Stimulated activated CD4-positive, alpha-beta T cell treated with anti-CD3 and anti-CD28 coated beads, Interleukin-1b, Interleukin-23, amount 100 ng/mL, for 1 hour (primary cell): ENCODE measurements at places on chromosomes 7 and 10.

DNA sequence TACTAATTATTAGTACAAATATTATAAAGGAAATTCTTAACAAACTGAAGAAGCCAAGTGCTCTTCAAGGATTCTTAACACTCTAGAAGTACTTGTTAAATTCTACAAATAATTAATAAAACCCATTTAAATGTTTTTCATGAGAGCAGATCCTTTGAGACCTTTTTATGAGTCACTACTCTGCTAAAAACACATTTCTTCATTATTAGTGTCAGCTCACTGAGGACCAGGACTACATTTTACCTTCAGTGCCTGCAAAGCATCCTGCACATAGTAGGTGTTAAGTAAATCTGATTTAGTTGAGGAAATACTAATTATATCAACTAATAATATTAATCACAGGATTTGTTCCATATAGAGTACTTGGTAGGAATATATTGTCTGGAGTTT is 273.6 kb downstream of the PHTF2 start:
- DNase-seq: no peak

DNA sequence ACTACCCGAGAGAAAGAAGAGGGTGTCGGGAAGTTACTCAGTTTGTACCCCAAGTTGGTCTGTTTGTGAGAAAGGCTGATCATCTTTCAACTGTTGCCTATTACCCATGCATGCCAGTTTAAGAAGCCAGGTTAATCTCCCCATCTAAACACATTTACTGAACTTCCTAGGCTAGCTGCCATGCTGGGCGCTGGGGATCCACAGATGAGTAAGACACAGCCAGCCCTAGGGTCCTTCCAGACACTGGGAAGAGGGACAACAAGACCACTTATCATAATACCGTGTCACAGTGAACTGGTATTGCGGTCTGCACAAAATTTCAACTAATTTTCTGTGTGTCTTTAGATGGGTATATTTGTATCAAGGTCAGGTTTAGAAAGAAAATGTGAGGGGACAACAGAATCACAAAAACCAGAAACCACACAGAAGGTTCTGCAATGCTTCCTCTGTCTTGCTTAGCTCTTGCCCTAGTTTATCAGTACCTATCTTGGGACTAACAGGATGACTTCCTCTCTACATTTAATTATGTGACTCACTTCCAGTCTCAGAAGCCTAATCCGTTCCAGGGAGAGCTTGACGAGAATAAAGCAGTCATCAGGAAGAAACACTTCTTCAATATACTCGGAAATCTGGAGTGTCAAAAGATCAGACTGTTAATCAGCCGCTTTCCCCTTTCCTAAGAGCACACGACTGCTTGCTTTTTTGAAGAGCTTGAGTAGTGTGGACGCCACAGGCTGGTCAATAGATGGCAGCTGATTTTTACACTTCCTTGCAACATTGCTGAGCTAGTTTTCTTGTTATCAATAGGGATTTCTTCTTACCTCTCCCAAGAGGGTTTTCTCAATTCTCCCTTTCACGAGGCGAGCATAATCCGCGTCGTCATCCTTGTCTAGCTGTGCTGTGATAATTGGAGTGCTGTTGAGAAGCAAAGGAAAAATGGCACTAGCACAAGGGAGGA is 45.7 kb downstream of the POLR3A start:
- DNase-seq: no peak

DNA sequence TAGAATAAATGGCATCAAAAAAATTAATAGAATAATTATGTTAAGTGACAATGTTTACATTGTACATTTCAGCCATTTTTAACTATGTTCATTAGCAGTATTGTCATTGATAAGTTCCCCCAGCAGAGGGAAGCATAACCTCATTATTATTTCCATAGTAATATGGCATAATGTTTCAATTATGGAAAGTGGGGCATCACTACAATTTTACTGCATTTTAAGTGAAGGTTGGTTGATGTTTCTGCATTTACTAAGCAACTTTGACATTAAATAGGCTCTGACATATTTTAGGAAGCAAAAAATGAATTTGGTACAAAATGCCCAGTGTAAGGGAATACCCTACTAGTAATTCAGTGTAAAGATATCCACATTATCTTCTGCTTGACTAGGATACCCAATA is 218.3 kb downstream of the SEMA3A start:
- DNase-seq: no peak

- DNase-seq: no peak
These were observed 356.4 kb upstream of the VWC2 start for GRCh38 chr7:49417034-49417433.

DNA sequence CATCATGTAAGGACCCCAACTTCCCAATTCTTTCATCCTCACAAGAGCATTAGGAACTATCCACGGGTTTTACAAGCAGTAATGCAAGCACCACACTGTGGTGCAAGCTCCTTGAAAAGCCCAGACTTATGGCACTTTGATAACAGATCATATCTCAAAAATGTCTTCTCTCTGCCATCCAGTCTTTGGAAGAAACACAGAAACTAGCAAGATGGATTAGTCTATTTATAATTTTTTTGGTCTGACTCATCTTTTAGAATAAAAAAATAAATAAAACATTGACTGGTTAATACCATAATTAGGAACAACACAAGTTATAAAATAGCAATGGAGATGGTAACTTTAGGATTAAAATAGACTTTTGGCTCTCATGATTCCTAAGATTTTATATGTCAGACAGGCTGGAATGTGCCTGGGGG is 49.0 kb upstream of the CALD1 start:
- DNase-seq: no peak

GRCh38 chr7:100090527-100091410 is 2.0 kb downstream of the COPS6 start:
- DNase-seq: no peak

DNA sequence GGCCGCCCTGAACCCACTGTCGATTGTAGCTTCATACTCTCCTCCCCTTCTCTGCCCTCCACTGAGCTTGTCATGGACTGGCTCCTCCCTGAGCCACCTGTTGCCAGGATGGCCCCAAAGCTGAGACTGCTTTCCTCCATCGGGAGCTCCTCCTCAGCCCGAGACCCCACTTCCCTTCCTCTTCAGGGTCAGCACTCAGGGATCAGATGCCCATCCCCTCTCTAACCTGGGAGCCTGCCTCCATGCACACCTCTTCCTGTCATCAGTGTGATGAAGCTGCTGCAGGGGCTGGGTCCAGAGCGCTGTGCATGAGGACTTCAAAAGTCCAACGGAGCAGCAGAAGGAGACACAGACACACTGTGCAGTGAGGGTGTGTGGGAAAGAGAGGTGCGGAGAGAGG is 201.1 kb downstream of the WDR37 start:
- no peak for DNase-seq

DNA sequence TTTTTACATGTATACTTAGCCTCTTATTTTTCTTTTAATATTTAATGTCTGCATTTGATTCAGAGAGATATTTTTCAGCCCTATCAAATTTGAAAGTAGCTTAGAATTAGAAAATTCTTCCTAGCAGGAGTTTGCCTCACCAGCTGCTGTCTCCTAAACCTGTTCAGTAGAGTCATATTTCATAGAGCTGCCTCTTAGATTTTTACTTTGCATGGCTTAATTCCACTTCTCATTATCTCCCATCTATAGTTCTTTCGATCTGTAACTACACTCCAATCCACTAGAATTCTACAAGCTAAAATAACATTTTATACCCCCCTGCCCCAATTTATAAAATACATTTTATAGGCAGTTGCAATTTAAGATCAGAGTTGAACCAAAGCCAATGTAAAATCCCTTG is 227.0 kb downstream of the ANK3 start:
- DNase-seq: no peak

DNA sequence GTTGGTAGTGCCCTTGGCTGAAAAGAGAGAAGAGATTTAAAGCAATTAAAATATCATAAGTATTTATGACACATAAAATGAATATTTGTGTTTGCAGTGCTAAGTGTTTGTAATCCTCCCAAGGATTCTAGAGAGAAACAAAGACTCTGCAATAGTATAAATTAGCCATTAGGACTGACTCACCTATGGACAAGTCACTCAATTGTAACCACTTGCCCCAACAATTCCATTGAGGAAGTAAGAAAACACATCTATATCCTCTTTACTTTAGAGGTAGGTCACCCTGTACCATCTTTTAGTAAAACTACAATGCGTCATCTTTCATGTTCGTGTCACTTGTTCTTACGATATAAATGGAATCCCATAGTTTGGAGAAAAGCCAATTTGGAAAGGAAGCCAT is 85.7 kb upstream of the INHBA start:
- DNase-seq: no peak

GRCh38 chr10:44879531-44879899 is 31.6 kb upstream of the TMEM72 start:
- no peak for DNase-seq

- no peak for DNase-seq
These were observed 13.6 kb downstream of the PTPRE start for GRCh38 chr10:127920306-127921074.

GRCh38 chr10:34446049-34446448 is 369.0 kb downstream of the PARD3 start:
- DNase-seq: no peak

GRCh38 chr10:19862811-19863515 is 46.7 kb downstream of the PLXDC2 start:
- DNase-seq: no peak

DNA sequence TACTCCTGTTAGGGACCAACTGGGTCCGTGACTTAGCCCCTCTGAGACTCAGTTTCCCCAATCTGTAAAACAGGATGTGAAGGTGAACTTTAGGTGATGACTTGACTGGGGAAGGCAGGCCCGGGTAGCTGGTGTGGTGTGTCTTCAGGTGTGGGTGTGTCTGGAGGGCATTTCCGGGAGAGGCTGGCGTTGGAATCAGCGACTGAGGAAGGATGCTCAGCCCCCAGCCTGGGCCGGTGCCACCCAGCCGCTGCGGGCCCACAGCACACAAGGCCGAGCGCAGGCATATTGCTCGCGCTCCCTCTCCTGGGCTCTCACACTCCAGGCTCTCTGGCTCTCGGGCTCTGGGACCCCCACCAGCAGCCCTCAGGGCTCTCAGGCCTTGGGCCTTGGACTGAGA is 31.7 kb upstream of the CNPY1 start:
- no peak for DNase-seq

- DNase-seq: no peak
These were observed 313.6 kb downstream of the DOCK4 start for GRCh38 chr7:111892588-111892987.

DNA sequence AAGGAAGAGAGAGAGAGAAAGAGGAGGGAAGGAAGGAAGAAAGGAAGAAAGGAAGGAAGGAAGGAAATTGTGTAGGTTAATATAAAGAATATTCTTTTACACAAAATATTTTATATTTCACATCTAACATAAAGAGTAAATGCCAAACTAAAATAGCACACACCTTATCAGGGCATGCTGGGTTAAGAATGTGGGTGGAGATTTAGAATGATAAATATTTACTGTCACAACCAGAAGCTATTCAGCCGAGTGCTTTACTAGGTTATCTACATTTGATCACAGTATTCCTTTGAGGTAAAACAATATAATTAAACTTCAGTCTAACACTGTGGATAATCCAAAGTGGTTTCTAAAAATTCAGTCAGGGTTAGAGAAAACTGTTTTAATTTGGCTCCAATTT is 103.3 kb downstream of the SEMA3A start:
- DNase-seq: no peak

GRCh38 chr7:26200038-26200443 is 505 bp downstream of the HNRNPA2B1 start:
- peak; percentile 61 for DNase-seq

- no peak for DNase-seq
These were observed 1.5 kb downstream of the LIPK start for GRCh38 chr10:88707429-88708155.

DNA sequence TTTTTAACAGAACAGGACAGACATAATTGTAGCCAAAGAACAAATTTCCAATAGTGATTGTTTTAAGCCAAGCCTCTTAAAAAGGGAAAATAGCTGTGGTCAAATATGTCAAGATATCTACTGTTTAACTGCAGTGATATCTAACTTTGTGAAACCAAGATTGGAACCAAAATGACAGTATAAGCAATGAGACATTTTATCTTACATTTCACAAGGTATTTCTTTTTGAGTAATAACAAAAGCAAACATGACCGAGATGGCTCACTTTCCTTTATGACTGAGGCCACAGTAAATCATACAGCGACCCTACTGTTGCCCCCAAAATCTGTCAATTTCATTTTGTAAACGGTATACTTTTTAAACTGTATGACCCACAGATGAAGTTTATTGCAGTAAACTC is 215.8 kb downstream of the MLLT10 start:
- DNase-seq: no peak

DNA sequence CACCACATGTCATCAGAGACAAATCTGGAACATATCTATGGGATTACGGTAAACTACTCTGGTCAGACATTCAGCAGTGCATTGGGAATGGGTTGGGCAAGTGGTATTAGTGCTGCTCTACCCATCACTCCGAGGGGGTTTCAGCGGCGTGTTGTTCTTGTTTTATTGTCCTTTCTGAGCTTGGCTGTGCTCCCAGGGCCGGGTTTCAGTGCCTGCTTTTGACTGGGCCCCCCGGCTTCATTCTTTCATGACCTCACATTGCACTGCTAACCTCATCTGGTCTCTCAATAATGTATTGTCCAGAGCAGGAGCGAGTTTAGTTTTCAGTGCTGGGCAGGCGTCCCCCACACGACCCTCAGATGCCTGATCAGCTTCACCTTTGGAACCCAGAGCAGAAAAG is 364.6 kb downstream of the PAXIP1 start:
- no peak for DNase-seq

GRCh38 chr10:6140141-6140841 is 51.5 kb downstream of the RBM17 start:
- DNase-seq: no peak

- no peak for DNase-seq
These were observed 39.6 kb upstream of the CABCOCO1 start for GRCh38 chr10:61623161-61623560.

- no peak for DNase-seq
These were observed 40.2 kb upstream of the IFRD1 start for GRCh38 chr7:112410092-112410491.

GRCh38 chr7:130996833-130997231 is 262.8 kb upstream of the KLF14 start:
- DNase-seq: no peak
